GM13977 (cell line): ENCODE measurements at places on chromosomes 2 and 18.
A peak's percentile ranks its signal among the peaks of the same experiment; 100 is the strongest.

DNA sequence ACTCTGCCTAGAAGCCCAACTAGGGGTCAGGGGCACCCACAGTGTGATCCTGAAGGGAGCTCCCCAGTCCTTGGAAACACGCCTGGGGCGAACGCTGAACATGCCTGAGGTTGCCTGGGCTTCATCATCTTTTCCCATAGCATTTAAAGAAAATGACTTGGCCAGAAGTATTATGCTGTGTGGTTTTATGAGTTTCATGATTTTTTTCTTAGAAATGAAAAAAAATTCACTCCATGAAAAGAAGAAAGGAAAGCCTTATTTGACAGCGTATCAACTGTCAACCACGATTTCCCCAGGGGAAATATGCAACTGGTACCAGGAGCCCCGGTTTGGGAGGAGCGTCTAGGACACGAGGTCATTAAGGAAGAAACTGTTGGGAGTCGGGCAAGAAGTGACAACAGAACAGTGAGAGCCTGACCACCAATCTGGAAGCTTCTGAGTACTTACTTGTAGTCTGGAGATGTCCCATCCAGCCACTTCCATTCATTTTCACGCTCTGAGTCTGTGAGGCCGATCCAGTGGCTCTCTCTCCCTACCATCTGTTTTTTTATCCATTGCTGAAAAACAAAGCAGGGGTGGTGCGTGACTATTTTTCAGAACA is 63.5 kb upstream of the THOC1 start:
- DNase-seq: no peak

- DNase-seq: no peak
Measured at GRCh38 chr18:6254456-6254855, 160.3 kb downstream of the L3MBTL4 start.

DNA sequence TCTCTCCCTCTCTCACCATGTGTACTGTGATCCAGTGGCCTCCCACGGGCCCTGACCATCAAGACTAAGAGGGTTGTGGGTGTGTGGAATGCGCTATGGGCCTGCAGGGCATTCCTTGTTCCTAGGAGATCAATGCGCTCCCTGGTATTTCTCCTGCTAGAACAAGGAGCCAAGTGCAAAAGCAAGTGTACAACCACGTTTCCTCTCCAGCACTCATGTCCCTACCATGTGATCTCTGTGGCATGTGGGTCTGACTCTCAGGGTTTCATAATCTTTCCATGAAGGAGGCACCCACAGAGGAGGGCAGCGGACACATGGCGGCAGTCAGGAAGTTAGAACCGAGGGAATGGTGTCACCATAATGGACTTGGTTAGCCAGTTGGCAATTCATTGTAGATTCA is 91.4 kb downstream of the MAPK4 start:
- DNase-seq: no peak

DNA sequence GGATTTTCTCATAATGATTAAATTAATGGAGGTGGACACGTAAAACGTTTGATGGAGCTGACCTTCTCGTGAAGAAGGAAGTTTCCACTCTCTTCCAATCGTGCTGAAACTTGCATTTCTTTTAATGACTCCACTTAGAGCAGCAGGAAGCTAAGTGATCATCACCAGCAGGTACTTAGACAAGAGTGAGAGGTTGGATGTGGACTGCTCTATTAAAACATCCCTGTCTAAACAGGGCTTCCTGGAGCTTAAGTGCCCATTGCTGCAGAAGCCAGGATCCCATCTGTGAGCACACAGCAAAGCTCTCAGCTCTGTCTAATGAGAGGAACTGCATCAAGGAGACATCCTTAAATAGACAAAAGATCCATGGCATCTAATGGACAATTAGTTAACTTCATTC is 1539.5 kb upstream of the CELF4 start:
- DNase-seq: no peak

DNA sequence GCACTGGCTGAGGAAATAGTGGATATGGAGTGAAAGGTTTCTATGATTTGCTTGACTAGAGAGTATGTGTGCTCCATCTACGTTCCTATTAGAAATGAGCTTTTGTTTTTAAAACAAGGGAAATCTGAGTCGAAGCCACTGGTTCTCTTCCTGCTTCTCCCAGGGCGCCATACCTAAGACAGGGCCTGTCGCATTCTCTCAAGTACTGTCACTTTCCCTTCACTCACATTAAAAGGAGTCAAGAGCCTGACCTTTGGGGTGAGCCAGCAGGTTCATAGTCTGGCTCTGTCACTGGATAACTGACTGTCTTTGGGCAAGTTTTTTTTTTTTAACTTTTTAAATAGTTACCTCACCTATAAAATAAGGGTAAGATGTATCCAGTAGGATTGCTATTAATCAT is 121.0 kb downstream of the MAP3K20 start:
- no peak for DNase-seq

GRCh38 chr2:12501469-12502158 is 215.1 kb upstream of the TRIB2 start:
- peak; percentile 48 for DNase-seq

- DNase-seq: no peak
Measured at GRCh38 chr2:194826241-194826640, 830.8 kb upstream of the SLC39A10 start.

DNA sequence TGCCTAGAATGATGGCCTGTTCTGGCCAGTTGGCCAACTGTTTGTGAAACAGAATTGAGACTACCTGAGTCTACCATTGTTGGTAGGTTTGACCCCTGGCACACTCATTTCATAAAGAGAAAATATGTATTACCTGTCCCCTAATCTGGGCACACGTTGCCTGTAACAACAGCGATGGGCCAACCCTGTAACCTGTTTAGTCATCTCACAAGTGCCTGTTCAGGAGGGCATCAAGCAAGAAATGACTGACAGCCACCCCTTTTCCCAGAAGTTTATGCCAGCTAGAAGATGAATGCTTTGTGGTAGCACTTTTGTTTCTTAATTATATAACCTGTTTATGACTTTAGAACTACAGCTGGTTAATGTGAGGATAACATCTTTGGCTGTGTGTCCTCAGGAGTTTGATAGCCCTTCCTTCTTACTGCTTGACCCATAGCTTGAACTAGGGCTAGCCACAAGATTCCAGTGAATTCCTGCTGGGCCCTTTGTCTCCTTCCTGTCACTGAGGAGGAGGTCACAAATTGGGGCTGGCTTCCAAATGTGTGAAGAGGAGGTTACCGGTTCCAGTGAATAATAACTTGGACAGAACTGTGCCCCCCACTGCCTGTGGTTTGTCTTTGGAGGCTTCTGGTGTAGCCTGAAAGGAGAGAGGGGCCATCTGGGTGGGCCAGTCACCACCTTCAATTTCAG is 273.9 kb upstream of the EPAS1 start:
- no peak for DNase-seq

DNA sequence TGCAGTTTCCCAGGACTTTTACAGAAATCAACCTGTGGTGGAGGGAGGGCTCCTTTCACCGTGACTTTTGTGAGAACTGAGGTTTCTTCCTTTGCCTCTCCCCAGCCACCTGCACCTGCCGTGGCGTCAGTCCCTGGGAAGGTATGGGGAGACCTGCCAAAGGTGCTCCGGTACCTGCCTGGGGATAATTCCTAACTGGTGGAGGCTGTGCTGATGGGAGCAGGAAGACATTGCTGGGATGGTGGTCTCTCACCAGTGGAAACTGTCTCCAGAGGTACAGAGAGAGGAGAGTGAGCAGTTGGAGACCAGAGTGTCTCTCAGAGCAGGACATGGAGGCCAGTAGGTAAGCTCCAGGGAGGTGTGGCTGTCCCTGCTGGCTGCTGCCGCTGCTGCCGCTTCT is 52.6 kb downstream of the CIB4 start:
- no peak for DNase-seq

- no peak for DNase-seq
Measured at GRCh38 chr18:64806691-64807090, 657.8 kb upstream of the LINC00305 start.

- no peak for DNase-seq
Measured at GRCh38 chr2:177611310-177611886, 218.8 kb downstream of the AGPS start.

- DNase-seq: peak; percentile 65
Measured at GRCh38 chr2:19362755-19363473, 4.5 kb upstream of the OSR1 start.

DNA sequence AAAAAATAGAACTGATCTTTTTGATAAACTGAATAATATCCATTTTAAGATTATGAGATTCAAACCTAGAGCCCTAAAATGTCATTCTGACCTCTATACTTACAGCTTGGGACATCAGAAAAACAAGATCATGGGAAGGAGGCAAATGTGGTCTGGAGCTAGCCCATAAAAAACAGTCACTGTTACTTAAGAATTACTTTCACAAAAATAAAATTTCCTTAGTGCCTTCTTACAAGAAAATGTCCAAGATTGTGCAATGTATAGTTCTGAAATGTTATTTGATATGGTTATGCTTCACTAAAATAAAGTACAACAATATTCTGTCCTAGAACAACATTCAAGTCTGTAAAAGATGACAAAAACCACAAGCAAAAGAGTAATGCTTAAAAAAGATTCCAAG is 247.6 kb downstream of the DYM start:
- no peak for DNase-seq

- no peak for DNase-seq
Measured at GRCh38 chr2:208049006-208049405, 23.7 kb upstream of the PLEKHM3 start.

- no peak for DNase-seq
Measured at GRCh38 chr2:121140734-121141133, 144.3 kb downstream of the TFCP2L1 start.
